C1 segment of cervical spinal cord (tissue), 14 donors: ENCODE measurements at places on chromosomes 12 and 14.

GRCh38 chr12:22541496-22542155 lies 2.7 kb downstream of the C2CD5 start:
- DNase-seq: no peak

GRCh38 chr12:48193623-48194022 lies 9.5 kb downstream of the OR10AD1 start:
- DNase-seq: no peak

GRCh38 chr14:51335531-51335930 lies 95.5 kb downstream of the TMX1 start:
- no peak for DNase-seq

GRCh38 chr12:6691473-6691872 lies 2.3 kb upstream of the ZNF384 start:
- DNase-seq: no peak

DNA sequence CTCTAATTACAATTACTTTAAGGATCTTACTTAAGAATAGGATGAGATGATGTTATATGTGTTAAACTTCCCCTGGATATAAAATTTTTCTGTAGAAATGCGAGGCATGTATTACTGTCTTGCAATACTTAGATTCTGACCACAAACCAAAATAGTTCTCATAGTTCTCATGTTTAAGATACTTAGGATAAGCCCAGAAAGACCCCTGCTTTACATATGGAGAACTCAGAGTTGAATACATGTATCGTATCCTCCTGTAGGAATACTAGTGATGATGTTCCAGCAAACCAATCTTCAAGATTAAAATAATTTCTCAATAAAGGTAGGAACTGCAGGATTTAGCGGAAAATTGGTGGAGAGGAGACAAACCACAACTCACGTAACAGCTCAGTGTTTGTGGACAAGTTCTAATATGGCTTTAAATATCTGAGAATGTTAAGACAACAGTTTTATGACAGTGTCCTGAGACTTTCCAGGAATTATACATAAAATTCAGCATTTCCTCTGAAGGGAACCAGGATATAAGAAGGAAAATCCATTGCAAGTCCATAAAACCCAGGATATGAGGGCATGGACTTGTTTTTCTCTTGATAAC lies 114.7 kb upstream of the CRY1 start:
- DNase-seq: no peak

GRCh38 chr14:66140963-66141362 lies 345.2 kb upstream of the CCDC196 start:
- DNase-seq: no peak

DNA sequence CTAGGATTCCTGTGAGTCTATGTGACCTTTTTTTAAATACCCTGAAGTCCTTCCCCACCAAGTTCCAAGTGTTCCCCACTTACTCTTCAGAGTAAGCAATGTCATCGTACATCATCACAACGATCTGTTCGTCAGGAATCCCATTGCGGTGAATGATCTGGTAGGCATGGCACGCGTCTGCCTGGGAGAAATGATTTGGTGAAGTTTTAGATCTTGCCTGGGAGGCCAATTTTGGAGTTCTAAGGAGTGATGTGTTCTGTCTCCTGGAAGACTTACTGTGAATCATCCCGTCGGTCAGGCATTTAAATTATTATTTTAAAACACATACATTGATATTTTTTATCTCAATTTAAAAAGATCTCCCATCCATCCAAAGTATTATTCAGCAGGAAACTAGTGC lies 29.8 kb downstream of the LGMN start:
- DNase-seq: no peak
